EL (cell line): ENCODE measurements at places on chromosomes 13 and 19.

DNA sequence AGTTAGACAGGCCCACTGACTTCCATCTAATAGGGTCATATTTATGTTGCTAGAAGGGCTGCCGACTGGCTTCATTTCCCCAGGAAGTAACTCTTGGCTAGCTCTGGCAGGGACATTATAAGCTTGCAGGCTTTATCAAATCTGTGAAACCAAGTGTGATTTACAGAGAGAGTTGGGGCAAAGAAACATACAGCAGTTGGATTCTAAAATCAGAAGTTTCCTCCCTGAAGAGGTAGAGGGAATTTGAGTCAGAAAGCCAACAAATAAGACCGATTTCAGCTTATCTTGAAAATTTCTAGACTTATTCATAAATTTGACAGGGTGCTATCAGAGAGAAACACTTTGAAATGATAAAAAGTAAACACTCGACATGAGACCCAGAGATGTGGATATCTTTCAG lies 407.8 kb downstream of the OLFM4 start:
- no peak for DNase-seq

DNA sequence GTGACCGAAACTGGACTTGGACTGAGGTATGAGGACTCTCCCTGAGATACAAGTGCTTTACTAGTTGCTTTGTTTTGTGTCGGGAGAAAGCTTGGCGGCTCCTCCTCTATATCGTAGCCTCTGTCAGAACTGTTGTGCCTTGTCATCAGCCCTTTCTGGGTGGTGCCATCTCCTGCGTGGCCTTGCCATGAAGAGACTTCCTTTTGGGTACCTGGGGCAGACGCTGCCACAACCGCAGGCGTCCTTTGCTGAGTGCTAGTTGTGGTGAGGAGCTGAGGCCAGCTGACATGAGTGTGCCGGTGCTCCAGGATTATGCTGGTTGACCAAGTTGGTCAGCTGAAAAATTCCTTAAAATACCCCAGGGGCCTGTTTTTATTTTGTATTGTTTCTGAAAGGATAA lies 124.5 kb downstream of the AKAP11 start:
- no peak for DNase-seq

DNA sequence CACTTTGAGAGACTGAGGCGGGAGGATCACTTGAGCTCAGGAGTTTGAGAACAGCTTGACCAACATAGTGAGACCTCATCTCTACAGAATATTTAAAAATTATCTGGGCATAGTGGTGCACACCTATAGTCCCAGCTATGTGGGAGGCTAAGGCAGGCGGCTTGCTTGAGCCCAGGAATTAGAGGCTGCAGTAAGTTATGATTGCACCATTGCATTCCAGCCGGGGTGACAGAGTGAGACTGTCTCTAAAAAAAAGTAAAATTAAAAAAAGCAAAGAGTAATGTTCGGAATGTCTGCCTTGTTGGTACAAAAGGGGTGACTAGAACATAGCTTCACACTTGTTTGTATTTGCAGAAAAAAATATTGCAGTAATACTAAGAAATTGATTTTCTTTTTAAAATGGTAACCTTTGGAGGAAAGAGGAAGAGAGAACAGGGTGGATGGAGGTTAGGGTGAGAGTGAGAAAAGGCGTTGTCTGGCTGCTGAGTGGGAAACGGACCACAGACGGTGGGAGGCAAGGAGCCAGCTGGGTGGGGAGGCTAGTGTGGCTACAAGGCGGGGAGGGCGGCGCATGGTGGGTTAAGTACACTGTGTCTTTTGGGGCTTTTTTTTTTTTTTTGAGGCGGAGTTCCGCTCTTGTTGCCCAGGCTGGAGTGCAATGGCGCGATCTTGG lies 10.2 kb downstream of the PPP1R14A start:
- DNase-seq = peak; percentile 28

- no peak for DNase-seq
Observed at GRCh38 chr13:51003642-51004041, 94.1 kb downstream of the RNASEH2B start.

DNA sequence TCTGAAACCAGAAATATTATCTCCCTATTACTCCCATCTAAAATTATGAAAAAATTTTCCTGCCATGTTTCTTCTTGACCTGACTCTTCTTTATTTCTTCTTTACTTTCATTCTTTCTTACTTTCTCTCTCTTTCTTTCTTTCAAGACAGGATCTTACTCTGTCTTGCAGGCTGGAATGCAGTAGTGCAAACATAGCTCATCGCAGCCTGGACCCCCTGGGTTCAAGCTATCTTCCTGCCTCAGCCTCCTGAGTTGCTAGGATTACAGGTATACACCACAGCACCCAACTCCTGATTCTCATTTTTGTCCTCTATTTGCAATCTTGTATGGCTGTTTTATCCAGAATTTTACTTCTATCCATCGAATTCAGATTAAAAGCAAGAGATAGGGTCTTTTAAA lies 631.1 kb downstream of the TBC1D4 start:
- no peak for DNase-seq

DNA sequence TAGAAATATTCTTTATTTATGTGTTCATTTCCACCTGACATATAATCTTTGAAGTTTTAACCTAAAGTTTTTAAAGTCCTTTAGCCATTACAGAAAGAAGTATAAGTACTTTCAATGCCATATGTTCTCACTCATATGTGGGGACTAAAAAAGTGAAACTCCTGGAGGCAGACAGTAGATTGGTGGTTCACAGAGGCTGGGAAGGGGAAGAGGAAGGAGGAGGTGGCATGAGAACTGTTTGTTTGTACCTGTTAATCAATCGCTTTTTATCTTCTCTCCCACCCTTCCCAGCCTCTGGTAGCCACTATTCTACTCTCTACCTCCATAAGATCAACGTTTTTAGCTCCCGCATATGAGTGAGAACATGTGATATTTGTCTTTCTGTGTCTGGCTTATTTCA lies 131.1 kb downstream of the MYO16 start:
- no peak for DNase-seq

- DNase-seq = peak; percentile 76
Observed at GRCh38 chr13:34833562-34834182, 108.4 kb upstream of the NBEA start.

GRCh38 chr13:48144413-48145035 lies 49.6 kb upstream of the MED4 start:
- DNase-seq = no peak

- DNase-seq = no peak
Observed at GRCh38 chr19:19050104-19050503, 13.7 kb upstream of the SLC25A42 start.

GRCh38 chr19:55481794-55482155 lies 3.2 kb upstream of the NAT14 start:
- DNase-seq = no peak

GRCh38 chr13:80574113-80574850 lies 233.4 kb upstream of the SPRY2 start:
- no peak for DNase-seq

DNA sequence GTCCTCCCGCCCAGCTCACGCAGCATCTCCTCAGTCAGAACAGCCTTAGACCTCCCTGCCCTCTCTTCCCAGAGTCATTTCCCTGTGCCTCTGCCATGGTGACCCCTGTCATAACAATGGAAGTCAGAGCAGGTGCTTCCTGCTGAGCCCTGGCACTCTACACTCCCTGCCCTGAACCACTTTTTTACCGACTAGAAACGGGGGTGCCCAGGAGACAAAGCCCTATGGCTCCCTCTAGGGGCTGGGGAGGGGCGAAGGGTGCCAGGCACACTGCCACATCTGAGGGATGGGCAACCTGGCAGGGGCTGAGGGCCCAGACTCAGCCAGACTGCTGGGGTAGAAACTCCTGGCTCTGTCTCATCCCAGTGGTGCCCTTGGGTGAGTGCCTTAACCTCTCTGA lies 16.4 kb downstream of the ZNF574 start:
- peak; percentile 46 for DNase-seq

GRCh38 chr13:45482571-45483173 lies 17.9 kb downstream of the COG3 start:
- DNase-seq = peak; percentile 40

DNA sequence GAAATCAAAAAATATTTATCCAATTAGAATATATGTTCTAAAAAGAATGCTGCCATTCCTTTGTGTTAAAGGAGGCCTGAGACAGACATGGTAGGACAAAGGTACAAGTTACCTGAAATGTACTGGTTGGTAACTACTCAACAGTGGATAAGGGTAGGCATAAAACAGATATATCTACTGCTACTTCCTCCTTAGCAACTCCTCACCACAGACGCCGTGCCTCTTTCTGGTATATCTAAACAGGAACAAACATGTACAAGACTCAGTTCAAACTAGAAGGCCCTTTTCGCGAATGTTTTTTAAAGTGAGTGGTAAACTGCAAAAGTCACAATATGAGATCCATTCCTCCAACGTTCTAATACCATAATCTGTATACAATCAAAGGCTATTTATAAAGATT lies 86.9 kb downstream of the TBC1D4 start:
- DNase-seq = no peak
